ENCODE measurements at places on chromosomes 1 and 21. TPM values are rescaled to one million over a fixed set of nuclear protein-coding genes. Genes with fewer than 3 reads are reported as not detected.
A peak's percentile ranks its signal among the peaks of the same experiment; 100 is the strongest.

- no peak for DNase-seq
Observed at GRCh38 chr1:205783904-205784303, 8.6 kb upstream of the RAB29 start.

DNA sequence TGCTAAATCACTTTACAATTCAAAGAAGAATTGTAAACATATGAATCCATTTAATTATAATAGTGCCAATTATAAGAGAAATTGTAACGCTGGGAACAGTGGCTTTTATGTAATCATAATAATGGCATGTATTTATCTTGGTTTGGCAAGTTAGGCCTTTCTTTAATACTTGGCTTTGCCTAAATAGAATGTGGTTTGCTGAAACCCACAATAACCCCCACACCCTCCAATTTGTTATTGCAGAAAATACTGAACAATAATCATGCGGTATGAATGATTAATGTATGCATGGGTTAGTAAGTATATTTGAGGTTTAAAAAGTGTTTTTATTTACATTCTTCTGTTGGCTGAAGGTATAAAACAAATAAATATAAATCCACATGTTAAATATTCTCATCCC, 138.2 kb downstream of the NFIA start:
- no peak for DNase-seq

GRCh38 chr1:244865028-244865371, 657 bp upstream of the HNRNPU start:
- peak; percentile 46 for DNase-seq

- peak; percentile 88 for DNase-seq
Observed at GRCh38 chr1:167121375-167122120, 27.7 kb downstream of the STYXL2 start.

GRCh38 chr1:31102501-31102950, 37.0 kb upstream of the PUM1 start:
- DNase-seq: no peak

- no peak for DNase-seq
Observed at GRCh38 chr1:44719318-44719717, 11.7 kb downstream of the RNU5D-1 start.

- DNase-seq: no peak
Observed at GRCh38 chr1:50970509-50970887, 453 bp downstream of the CDKN2C start.

Gene FYB2
- total RNA-seq: 0.19 TPM

All from lower leg skin (tissue), 4 donors.